Adrenal gland (tissue), 19 donors: ENCODE measurements at places on chromosomes 4 and X.

DNA sequence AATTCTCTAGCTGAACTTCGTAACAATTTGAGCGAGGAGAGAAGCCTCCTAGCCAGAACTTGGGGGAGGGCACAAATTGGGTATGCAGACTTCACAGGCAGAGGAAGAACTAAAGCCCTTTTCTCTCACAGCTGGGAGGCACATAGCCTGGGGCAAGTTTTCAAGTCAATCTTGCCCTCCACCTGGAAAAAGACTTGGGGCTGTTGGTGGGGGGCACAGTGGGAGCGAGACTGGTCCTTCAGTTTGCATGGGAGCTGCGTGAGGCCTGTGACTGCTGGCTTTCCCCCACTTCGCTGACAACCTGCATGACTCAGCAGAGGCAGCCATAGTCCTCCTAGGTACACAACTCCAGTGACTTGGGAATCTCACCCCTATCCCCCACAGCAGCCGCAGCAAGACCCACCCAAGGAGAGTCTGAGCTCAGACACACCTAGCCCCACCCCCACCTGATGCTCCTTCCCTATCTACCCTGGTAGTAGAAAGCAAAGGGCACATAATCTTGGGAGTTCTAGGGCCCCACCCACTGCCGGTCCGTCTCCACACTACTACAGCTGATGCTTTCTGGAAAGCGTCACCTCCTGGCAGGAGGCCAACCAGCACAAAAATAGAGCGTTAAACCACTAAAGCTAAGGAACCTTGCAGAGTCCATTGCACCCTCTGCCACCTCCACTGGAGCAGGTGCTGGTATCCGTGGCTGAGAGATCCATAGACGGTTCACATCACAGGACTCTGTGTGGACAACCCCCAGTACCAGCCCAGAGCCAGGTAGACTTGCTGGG is 160.8 kb downstream of the CBLL2 start:
- no peak for DNase-seq

DNA sequence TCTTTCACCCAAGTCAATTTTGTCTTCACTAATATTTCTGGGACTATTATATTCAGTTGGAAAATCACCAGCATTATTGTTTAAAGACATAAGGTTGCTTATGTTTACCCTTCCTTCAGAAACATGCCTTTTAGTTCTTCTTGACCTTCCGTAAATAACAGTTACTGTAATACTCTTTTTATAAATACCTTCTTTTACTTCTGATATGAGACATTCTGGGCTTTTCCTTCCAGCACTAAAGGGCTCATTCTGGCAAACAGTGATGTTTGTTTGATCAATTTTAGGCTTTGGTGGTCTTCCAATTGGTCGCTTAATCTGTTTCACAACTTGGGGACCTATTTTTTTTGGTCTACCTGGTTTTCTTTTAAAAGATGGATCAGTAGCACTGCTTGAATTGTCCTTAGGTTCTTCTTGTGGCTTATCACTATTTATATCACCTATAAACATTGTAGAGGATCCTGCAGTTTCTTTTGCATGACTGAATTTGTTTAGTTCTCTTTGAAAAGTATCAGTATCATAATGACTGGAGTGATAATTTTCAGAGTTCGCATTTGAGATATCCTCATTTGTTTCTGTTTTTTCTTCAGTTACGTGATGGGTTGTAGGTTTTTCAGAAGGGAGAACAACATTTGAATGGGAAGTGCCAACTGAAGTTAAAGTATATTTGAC is 64.8 kb downstream of the NCAPG start:
- no peak for DNase-seq

- no peak for DNase-seq
Observed at GRCh38 chr4:112257098-112257497, 25.5 kb downstream of the AP1AR start.

DNA sequence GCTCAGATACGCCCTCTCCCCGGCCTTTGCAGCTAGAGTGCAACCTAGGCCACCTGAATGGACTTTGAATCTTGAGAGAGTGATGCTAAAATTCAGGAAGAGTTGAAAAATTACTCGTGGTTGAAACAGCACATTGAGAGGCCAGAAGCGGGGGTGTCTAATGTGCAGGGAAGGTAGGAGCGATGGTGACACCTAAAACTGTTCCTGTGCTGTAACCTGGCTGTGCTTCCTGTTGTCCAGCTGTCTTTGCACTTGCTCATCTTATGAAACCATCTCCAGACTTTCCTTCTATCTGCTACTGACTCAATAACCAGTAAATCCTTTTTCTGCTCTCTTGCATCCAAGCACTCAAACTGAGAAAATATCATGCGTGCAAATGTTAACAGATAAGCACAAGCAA is 106.4 kb upstream of the RPS6KA3 start:
- no peak for DNase-seq

GRCh38 chr4:79854856-79855502 is 218.1 kb downstream of the ANTXR2 start:
- no peak for DNase-seq

GRCh38 chr4:19944251-19944650 is 307.5 kb upstream of the SLIT2 start:
- no peak for DNase-seq

GRCh38 chrX:43741843-43742573 is 85.9 kb downstream of the MAOA start:
- DNase-seq = no peak

DNA sequence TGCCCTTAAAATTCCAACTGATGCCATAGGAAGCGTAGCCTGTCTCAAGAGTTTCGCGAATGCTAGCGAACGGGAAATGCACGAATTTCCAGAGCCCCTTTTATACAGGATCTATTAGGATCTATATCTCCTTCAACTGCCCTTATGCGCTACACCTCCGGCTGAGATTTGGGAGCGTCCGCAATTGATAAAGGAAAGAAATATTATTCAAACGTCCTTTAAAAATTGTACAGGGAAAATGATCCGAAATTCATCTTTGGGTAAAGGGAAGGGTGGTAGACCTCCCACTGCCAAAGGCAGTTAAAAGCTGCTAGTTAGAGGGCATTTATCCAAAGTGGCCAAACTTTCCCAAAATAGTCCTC is 609 bp downstream of the NR3C2 start:
- DNase-seq = peak; percentile 19

DNA sequence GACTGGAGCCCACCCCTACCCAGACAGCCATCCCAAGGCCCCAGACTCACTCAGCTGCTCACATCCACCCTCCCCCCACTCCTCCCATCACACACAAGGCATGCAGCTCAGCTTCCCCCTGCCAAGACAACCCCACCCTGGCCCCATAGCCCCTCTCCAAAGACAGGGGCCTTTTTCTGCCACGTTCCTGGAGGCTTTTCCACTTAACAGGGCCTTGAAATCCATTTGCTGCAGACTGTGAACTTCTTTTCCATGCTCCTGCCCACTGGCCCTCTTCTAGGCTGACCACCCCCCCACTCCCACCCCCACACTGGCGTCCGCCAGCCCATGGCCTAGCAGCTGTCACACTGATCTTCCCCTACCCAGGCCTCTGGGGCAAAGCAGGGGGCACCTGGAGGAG is 76.0 kb downstream of the PJA1 start:
- DNase-seq = no peak

DNA sequence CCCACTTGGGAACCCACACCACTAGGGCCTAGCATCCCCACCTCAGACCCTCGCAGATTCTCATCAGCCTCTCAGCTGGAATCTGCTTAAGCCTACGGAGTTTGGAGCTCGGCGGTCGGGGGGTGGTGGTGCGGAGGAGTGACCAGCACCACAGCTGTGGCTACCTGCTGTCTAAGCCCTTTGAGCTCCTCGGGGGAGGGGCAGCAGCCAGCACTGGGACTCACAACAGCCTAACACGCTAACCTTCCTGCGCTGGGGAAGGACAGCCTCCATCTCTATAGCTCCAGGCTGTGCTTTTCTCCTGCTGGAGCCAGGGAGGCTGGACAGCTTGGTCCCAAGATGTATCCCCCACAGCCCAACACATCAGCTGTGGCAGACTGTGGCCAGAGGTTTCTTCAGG is 281.5 kb downstream of the USP46 start:
- DNase-seq = no peak

- DNase-seq = no peak
Observed at GRCh38 chr4:9811806-9812205, 30.4 kb downstream of the DRD5 start.

GRCh38 chr4:183254162-183254561 is 65.9 kb downstream of the CLDN22 start:
- no peak for DNase-seq

GRCh38 chrX:72634331-72634730 is 61.7 kb upstream of the HDAC8 start:
- DNase-seq = no peak

DNA sequence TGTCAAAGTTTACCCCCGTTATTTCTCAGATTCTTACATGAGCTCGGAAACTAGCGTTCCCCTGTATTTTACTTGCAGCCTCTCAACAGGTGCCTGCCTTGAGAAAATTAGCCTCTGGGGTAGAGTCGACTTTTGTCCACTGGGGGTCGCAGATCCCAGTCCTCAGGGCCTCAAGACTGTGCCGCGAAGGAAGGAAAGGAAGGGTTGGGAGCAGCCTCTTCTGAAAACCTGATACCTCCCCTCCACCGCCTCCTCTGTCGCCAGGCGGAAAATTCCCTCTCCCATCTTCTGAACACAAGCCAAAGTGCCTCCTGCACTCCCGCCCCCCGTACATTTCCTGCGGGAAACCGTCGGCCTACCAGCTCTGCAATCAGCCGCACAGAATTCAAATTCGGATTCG is 44.4 kb upstream of the TMSB15B start:
- DNase-seq = peak; percentile 38

GRCh38 chr4:3493720-3494461 is 30.8 kb downstream of the DOK7 start:
- no peak for DNase-seq

DNA sequence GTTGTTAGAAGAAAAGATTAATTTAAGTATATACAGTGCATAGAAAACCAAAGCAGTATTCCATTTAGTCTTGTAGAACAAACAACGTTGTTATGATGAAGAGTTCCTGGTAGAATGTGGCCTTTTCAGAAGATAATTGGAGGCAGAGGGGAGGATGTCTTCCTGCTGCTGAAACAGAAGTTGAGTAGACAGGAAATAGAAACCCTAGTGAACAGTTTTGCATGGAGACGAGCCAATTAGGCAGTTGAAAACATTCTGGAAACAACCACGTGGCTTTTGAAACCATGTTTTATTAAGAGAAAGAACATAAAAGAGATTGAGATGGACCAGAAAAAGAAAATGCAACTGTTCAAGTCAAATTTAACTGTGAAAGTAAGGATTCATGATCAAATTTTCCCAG is 325.2 kb downstream of the CAMK2D start:
- no peak for DNase-seq

GRCh38 chr4:40283968-40284367 is 51.2 kb upstream of the CHRNA9 start:
- DNase-seq = no peak

DNA sequence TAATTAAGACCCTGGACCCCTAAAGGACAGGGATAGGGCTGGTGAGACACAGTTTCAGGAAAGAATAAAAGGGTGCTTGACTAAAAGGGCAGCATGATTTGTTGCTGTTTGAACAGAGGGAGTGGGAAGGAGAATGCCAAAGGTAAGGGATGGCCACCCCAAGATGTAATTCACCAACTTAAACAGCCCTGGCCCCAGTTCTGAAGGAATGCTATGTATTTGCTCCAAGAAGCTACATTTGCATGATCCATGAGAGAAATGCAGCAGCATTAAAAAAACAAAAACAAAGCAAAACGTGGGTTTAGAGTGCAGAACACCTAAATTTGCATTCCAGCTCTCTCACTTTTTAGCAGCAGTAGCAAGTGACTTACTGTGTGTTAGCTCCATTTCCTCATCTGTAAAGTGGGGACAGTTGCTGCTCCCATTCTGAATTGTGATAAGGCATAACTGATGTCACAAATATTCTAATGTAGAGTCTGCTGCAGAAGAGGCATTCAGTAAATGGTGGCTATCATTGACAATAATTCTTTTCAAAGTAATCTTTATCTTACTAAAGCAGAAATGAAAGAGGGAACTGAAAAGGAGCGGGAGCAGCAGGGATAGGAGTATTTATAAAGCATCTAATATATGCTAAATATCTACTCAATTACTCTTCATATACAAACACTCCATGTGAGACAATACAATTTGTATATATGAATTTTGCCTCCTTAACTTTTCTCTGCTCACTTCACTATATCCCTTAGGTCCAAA is 115.8 kb downstream of the PPARGC1A start:
- no peak for DNase-seq

DNA sequence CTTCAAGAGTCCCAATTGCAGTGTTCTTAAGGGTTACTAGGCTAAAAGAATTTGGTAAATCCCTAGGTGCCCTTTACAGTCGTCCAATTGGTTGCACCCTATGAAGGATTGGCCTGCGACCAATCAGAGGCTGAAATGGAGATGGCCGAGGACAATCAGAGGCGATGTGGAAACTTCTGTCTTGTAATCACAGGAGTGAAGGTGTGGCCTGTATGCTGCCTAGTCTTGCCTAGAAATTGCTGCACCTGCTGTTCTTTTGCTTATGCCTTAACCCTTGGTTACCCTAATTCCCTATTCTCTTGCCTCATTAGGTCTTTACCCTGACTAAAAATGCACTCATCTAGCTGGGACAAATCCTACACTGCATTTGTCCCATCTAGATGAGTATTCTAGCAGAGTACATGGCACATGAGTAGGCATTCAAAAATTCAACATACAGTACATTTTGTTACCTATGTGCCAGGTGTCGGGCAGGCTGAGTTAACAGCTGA is 1.0 kb upstream of the DCK start:
- no peak for DNase-seq

GRCh38 chr4:149296503-149296902 is 519.1 kb downstream of the IQCM start:
- no peak for DNase-seq

DNA sequence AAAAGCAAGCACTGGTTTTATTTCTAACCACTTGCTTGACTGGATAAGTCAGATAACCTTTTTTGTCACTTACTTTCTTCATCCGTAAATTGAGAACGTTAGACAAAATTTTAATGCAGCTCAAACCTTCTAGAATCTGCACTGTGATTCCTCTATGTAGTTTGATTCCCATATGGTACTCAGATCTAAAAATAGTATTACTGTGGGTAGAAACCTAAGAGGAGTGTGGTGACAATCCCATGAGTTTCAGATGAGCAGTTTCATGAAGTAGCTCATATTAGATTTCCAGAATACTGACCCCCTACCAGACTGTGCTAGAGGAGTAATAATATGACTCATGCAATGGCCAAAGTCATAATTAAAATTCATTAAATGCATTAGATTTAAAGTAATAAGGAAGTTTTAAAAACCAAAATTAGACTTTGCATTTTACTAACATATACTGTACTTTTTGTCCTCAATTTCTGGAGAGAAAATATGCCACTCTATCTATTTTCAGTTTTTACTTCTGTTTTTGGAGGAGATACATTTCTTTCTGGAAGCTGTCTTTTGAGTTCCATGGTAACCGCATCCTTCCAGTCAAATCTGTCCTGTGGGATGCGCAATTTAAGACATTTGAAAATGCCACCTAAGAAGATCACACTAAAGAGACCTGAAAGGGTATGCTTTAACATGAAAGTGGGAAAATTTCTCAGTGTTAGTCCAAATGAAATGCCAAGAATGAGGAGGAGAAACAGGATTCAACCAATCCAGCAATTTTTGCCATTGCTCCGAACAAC is 64.1 kb upstream of the GPM6A start:
- no peak for DNase-seq

GRCh38 chr4:153076861-153077260 is 127.4 kb upstream of the TRIM2 start:
- DNase-seq = no peak

GRCh38 chr4:69881173-69881773 is 21.3 kb upstream of the SULT1E1 start:
- peak; percentile 55 for DNase-seq

GRCh38 chr4:14829795-14830194 is 172.5 kb upstream of the CPEB2 start:
- no peak for DNase-seq

- no peak for DNase-seq
Observed at GRCh38 chrX:131745942-131746489, 202.1 kb downstream of the OR13H1 start.

- no peak for DNase-seq
Observed at GRCh38 chr4:112860830-112861690, 188.4 kb upstream of the ANK2 start.
